Sigmoid colon (tissue), 7 donors: ENCODE measurements at places on chromosomes 6 and 20. TPM values are rescaled to one million over a fixed set of nuclear protein-coding genes. Genes with fewer than 3 reads are reported as not detected.

GRCh38 chr6:7542065-7542873 lies 798 bp downstream of the DSP start:
- H3K36me3 ChIP-seq: no peaks in the 10 kb centered on the region
- peak overlapping the region; percentile 58 for H3K4me3 ChIP-seq
- peaks cover 23% of the 10 kb centered on the region for H3K4me1 ChIP-seq

The AURKA gene
- 25.1 TPM for polyA plus RNA-seq

DNA sequence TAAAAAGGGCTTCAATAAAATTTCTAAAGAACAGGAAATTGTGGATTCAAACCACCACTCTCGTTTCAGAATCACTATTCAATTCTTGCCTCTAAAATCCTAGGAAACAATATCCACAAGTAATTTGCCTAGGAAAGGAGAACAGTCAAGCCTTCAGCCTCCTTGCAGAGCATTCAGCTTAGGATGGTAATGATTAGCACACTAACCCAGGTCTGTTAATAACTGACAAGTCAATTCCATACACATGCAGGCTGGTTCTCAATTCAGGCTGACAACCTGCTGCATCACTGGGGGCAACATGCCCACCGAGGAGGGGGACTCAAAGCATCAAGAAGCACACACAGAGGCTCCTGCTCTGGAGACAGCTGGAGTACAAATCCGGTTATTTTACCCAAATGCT lies 57.6 kb downstream of the GMDS start:
- no peaks in the 10 kb centered on the region for H3K36me3 ChIP-seq
- no peak for DNase-seq
- no peak overlapping the region for H3K27ac ChIP-seq
- no peak overlapping the region for H3K4me3 ChIP-seq
- no peaks in the 10 kb centered on the region for H3K4me1 ChIP-seq
- no peaks in the 10 kb centered on the region for H3K27me3 ChIP-seq

- no peak overlapping the region for H3K4me3 ChIP-seq
- no peak for DNase-seq
- H3K27ac ChIP-seq: no peak overlapping the region
- H3K27me3 ChIP-seq: no peaks in the 10 kb centered on the region
- H3K36me3 ChIP-seq: no peaks in the 10 kb centered on the region
Measured at GRCh38 chr6:4670824-4671409, 105.3 kb upstream of the CDYL start.

The PRL gene
- polyA plus RNA-seq: not detected

The CST5 gene
- not detected for polyA plus RNA-seq

GRCh38 chr6:144665932-144666450 lies 380.9 kb downstream of the UTRN start:
- H3K27me3 ChIP-seq: no peaks in the 10 kb centered on the region
- no peaks in the 10 kb centered on the region for H3K4me1 ChIP-seq
- DNase-seq: no peak

- no peaks in the 10 kb centered on the region for H3K27me3 ChIP-seq
- DNase-seq: no peak
- H3K4me1 ChIP-seq: no peaks in the 10 kb centered on the region
- no peaks in the 10 kb centered on the region for H3K36me3 ChIP-seq
- no peak overlapping the region for H3K27ac ChIP-seq
- H3K4me3 ChIP-seq: no peak overlapping the region
Measured at GRCh38 chr6:134230940-134231339, 87.0 kb downstream of the SGK1 start.

DNA sequence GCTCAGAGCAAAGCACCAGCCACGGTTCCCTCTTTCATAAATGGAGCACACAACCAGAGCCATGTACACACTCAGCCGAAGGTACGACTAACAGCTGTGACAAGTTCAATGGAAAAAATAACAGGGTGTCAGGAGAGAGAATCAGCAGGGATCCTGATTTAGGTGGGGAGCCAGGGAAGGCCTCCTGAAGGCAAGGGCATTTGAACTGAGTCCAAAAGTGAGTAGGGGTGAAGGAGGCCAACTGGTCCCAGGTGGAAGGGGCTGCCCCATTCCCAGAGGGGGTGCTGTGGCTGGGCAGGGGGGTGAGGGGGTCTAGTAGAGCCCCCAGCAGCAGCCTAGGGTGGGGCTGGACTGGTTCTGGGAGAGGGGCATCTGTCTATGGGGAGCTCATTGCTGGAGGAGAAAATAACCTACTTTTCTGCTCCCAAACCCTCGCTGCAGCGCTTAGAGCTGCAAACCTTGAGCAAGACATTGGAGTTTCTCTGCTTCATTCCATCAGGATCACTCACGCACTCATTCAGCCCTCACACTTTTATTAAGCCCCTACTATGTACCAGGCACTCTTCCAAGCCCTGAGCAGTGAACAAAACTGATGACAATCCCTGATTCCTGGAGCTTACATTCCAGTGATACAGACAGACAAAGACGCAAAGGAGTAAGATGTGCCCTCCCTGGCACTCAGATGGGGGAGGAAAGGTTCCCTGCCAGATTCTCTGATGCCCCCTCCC lies 113.5 kb downstream of the TOX2 start:
- no peaks in the 10 kb centered on the region for H3K27me3 ChIP-seq
- no peak overlapping the region for H3K27ac ChIP-seq
- no peaks in the 10 kb centered on the region for H3K36me3 ChIP-seq
- H3K4me1 ChIP-seq: no peaks in the 10 kb centered on the region
- peak; percentile 17 for DNase-seq

DNA sequence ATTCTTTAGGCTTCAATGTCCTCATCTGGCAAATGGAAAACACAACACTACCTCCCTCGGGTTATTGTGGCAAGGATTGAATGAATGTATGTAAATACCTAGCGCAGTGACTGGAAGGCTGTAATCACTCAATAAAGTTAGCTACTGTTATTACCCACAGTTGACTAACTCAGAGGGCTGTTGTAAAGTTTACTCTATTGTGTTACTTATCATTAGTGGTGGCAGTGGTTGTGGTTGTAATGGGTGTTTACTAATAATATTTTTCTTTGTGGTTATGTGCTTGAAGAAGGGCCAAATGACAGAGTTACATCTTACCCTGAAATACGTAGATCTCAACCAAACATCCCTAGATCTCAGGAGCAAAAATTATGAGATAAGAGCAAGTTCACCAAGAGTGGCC lies 42.0 kb upstream of the PXDC1 start:
- peaks cover 24% of the 10 kb centered on the region for H3K4me1 ChIP-seq
- H3K36me3 ChIP-seq: no peaks in the 10 kb centered on the region
- no peaks in the 10 kb centered on the region for H3K27me3 ChIP-seq
- H3K27ac ChIP-seq: no peak overlapping the region

The F13A1 gene
- 37.0 TPM for polyA plus RNA-seq

GRCh38 chr6:18309046-18309445 lies 44.7 kb upstream of the DEK start:
- H3K27me3 ChIP-seq: no peaks in the 10 kb centered on the region
- H3K27ac ChIP-seq: no peak overlapping the region
- H3K36me3 ChIP-seq: no peaks in the 10 kb centered on the region
- no peak overlapping the region for H3K4me3 ChIP-seq

GRCh38 chr20:3788685-3789155 lies 2.2 kb upstream of the CENPB start:
- no peaks in the 10 kb centered on the region for H3K27me3 ChIP-seq
- H3K4me3 ChIP-seq: no peak overlapping the region
- no peak for DNase-seq
- peaks cover 29% of the 10 kb centered on the region for H3K4me1 ChIP-seq
- no peak overlapping the region for H3K27ac ChIP-seq

The CDH26 gene
- not detected for polyA plus RNA-seq

DNA sequence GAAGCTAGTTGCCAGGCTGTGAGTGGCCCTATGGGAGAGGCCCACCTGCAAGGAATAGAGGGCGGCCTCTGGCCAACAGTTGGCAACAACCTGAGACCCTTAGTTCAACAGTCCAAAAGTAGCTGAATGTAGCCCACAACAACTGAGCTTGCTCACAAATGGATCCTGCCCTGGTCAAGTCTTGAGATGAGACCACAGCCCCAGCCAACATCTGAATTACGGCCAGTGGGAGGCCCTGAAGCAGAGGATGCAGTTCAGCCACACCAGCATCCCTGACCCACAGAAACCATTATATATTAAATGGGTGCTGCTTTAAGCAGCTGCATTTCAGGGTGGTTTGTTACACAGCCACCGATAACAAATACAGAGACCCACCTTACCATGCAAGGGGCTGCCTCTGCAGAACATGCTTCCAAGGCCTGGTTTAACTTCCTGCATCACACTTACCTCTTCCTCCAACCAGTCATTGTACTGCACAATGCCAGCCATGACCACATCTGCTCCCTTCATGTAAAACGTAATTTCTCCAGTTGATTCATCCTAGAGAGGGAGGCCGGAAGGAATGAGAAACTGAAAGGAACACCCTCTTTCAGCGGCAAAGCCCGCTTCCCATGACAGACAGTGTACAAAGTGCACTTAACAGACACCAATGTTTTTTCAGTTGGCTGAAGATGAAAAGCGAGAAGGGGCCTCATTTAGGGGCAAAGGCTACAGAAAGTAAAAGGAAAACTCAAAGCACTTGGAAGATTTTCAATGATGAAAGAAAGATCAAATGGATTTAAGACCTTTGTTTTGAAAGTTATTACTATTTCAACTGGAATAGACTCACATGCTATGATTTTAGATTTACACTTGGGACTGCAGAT lies 86.2 kb upstream of the NFATC2 start:
- H3K36me3 ChIP-seq: peaks cover 29% of the 10 kb centered on the region
- peak overlapping the region; percentile 69 for H3K27ac ChIP-seq
- H3K4me1 ChIP-seq: peaks cover 19% of the 10 kb centered on the region
- no peak overlapping the region for H3K4me3 ChIP-seq
